ENCODE measurements at places on chromosomes 5 and 9. TPM values are rescaled to one million over a fixed set of nuclear protein-coding genes. Genes with fewer than 3 reads are reported as not detected.

DNA sequence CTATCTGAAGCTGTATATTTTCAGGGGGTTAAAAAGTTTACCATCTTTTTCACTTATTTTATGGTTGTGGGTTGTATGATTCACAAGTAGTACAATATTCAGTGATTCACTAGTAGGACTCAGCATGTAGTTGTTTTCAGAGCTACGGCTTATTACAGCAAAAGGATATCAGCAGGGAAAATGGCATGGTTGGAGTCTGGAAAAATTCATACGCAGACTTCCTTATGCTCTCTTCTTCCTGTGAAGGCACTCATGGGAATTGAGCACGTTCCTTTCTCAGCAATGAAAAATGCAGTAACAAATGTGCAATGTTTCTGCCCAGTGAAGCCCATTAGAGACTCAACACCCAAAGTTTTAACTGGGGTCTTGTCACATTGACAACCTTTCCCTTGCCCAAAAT is 250.5 kb downstream of the KCNN2 start:
- no peak for DNase-seq

GRCh38 chr5:16467363-16468219 is 2.0 kb upstream of the ZNF622 start:
- DNase-seq: peak; percentile 81

DNA sequence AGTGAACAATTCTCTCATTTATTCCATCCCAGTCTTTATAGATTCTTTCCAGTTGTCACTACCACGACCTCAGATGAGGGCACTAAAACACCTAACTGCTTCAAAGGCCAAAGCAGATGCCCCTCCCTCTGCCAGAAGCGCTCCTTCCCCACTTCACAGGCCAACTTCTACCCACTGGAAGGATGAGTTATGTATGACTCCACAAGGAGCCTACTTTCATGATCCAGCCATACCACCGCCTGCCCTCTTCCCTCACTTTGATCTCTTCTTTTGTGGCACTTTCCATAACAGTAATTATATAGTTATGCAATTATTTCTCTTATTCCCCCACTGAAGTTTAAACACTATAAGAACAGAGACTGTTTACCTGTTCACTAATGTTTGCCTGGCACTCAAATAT is 93.7 kb downstream of the HOMER1 start:
- DNase-seq: no peak

DNA sequence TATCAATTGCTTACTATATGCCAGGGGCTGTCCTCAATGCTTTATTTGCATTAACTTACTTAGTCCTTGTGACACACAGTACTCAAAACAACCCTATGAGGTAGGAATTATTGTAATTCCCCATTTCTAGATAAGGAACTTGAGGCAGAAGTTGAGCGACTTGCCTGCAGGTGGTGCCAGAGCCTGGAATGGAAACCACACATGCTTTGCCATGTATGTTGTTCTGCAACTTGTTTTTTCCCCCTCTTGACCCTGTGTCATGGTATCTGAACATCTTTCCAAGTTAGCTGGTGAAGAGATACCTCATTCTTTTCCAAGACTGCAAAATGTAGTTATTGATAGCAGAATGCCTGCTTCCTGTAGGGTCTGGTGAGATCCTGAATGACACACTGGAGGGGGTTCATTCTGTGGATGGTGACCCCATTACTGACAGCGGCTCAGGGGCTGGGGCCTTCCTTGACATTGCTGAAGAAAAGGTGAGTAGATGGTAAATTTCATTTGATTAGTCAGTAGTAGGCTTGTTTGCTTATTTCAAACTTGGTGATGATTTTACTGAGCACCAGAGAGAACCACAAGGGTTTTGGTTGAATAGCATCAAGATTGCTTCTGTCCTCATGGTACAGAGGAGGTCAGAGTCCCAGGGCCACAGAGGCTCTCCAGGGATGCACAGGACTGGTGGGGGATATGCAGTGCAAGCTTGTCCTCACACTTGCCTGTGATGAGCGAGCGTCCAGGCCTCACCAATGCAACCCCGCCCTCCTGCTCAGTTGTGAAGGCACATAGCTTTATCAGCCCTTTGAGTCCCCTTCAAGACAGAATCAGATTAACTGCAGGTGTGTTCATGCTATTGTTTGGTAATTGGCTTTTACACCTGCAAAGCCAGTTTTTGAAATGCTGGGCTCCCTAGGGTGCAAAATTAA is 57.0 kb downstream of the COL15A1 start:
- peak; percentile 65 for DNase-seq

GRCh38 chr5:98827161-98827560 is 53.7 kb downstream of the RGMB start:
- DNase-seq: peak; percentile 32

DNA sequence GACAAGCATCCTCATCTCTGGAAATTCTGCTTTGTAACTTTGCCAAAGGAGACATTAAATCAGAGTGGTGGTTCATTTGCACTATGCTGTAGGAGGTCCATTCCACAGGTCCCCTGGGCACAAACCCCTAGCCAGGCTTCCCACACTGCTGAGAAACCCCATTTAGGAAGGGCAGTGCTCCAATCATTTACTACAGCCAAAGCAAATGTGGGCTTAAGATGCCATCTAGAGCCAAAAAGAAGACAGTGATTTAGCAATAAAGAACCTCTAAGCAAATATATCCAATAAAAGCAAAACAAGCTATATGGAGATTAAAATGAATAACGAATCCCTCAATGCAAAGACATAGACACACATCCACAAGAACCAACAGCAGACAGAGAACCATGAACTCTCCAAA is 129.0 kb upstream of the ALDH1B1 start:
- DNase-seq: peak; percentile 21

GRCh38 chr5:99331061-99331460 is 402.3 kb upstream of the CHD1 start:
- no peak for DNase-seq

DNA sequence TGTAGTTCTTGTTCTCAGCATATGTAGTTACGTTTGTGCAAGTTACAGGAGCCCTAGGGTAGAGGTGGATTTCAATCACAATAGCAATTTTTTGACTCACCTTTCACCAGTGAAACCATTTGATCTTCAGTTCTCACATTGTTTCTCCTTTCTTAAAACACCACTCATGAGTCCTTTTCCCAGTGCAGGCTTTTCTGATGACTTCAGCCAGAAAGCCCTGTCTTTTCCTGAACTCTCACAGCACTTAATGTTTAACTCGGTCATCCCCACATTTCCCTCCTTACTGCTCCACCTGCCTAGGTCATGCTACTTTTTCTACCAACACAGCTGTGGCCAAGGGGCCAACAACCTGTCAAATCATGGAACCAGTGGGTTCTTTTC is 37.9 kb downstream of the ARHGEF28 start:
- DNase-seq: no peak

DNA sequence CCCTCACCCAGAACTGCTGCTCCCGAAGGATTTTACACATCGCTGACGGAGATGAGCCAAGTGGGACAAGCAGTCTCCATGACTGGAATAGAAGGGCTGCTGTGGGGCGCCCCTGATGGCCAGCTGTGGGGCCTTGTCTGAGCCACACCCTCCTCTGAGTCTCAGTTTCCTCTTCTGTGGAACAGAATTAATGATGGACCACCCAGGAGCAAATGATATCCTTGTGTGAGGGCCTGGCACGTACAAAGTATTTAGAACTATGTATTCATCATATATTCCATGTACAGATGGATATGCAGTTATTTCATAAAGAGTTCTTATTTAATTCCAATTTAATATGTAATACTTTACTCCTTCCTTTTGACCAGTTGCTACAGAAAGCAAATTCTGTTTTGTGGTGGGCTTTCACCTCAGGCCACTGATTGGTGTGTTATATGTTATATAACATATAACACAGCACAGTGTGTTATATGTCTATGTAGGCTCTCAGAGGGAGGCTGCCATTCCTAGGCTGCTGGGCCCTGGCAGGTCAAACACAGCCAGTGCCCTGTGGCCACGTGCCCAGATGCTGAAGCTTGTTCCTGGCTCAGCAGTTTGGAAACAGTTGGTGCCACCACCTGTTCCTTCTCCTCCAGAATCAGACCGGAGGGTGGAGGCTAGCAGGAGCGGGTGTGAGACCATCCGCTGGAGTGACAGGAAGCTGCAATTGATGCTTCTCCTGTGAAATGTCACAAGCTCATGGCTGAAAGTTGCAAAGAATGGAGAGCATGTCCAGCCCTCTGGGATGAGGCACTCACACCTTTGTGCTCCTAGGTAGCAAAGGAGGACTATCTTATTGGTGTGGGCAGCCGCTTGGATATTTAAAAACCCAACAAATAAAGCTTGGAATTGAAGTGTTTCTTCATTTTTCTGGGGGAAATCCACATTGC is 4.4 kb upstream of the FGD3 start:
- no peak for DNase-seq

DNA sequence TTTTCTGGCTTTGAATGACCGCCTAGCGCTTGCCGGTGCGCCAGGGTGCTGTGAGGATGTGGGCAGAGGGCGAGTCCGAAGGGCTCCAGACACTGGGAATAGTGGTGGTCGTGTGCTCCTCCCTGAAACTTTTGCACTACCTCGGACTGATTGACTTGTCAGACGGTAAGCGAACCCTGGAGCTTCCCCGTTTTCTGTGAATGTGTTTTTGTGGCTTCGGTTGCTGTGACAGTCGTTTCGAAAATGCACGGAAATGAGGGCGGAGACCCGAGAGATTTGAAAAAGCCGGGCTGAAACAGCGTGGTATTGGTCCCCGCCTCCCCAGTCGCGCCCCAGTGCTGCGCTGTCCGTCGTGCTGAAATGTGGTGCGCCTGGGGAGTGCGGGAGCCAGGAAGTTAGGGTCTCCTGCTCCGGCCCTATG is 102.5 kb upstream of the GABRP start:
- no peak for DNase-seq

RC3H2 gene
- total RNA-seq: 40.6 TPM

CAAP1 gene
- 12.5 TPM for total RNA-seq
